ENCODE measurements at places on chromosomes 2 and 18.

DNA sequence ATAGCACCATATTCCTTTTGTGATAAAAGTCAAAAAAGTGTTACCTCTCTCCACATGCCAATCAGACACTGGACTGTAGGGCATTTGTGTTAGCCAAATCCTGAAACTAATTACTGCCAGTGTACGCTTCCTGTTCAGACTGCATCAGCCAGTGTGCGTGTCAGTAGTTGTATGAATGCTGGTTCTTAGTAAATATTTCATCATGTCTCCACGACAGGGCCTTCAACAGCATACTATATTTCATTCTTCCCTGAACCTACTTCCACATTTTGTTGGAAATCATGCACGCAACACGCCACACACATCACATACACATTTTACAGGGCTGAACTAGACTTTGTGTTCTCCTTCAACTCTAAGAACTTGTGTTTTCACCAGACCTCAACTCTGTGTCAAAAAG, 77.5 kb downstream of the EPB41L3 start:
- peak; percentile 88 for DNase-seq

DNA sequence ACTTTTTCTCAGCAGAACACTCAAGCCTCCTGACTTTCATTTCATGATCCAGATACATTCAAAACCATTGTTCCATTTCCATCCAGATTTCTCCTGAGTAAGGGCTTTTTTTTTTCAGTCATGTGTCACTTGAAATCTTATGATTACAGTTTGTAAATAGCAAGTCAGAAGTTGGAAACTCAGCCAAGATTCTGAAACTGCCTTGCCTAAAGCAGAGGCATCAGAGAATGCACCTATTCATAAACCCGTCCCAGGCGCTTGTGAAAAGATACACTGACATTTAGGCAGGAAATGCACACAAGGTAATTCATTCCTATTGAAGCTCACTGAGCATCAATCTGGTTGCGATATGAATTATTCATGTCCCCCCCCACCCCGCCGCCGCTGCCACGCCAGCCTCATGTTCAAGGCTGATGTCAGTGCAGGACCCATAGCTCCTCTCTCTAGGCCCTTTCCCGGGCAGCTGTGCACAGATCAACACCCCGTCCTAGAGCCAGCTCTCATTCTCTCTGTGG, 30.4 kb upstream of the MGAT4A start:
- DNase-seq: peak; percentile 99

DNA sequence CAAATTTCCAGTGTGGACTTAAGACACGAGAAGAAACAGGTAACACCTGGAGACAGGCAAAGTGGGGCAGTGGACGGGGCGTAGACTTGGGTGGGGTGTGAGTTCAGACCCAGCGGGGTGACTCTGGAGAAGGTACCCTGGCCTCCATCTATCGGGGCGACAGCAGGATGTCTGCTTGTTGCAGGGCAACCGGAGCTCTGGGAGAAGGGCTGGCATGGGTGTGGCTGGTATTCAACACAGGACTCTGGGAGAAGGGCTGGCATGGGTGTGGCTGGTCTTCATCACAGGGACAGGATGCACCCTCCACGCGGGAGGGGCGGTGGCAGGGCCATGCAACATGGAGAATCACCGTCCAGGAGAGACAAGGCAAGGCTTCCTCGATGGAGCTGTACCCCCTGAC, 198.5 kb downstream of the HDAC4 start:
- no peak for DNase-seq

DNA sequence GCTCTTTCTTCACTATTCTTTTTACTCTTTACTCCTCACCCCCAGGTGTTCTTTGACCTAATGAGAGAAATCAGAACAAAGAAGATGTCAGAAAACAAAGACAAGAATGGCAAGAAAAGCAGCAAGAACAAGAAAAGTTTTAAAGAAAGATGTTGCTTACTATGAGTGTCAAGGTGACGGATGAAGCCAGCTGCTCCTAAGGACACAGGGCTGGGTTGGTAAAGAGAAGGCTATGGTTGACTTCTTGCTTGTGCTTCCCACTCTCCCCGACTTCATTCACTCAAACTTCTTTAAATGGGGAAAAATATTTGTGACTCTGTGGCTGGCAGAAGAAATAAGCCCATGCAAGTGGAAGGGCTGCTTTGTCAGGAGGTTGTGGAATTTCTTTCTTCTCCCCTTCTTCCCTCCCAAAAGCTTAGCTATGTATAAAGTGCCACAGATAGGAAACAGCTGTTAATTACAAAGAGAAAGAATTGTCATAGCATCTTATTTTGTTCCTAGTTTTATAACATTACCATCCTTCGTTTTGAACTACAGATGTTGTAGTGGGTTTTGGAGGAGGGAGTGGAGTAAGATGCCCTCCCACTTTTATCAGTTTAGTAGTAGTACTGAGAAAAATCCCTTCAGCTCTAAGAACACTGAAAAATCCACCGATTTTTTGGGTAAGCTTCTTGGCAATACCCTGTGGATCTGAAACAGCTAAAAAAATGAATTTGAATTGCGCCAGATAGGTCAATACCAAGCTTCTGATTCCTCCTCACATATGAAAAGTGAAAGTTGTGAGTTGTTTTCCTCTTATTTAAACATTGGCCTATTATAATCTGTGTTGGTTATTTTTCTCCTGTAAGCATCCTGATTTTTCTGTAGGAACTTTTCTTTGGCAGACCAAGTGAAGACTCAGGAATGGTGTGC, 40.7 kb downstream of the RALB start:
- DNase-seq: no peak

Measured in SK-MEL-5 (cell line).